IMR-90 (cell line): ENCODE measurements at places on chromosomes 16 and 17. TPM values are rescaled to one million over a fixed set of nuclear protein-coding genes. Genes with fewer than 3 reads are reported as not detected.

- peak; percentile 86 for DNase-seq
- H3K4me1 ChIP-seq = peaks cover 28% of the 10 kb centered on the region
- H3K4me3 ChIP-seq = no peak overlapping the region
- H3K27me3 ChIP-seq = no peaks in the 10 kb centered on the region
These were observed 22.2 kb downstream of the SERPINF1 start for GRCh38 chr17:1783834-1784611.

DNA sequence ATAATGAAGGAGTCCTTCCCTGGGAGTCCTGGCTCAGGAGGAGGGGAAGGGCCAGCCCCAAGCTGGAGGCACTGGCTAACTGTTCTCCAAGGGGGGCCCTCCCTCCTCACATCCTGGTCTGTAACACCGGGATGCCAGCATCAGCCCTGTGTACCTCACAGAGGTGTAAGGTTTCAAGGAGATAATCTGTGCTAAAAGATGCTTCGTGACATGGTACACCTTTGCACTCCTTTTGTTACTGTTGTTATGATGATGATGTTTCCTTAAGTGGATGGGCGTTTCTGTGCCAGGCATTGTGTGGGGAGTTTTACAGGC is 236.7 kb upstream of the TNRC6C start:
- no peak overlapping the region for H3K27ac ChIP-seq
- H3K4me1 ChIP-seq = no peaks in the 10 kb centered on the region
- no peaks in the 10 kb centered on the region for H3K36me3 ChIP-seq
- H3K4me3 ChIP-seq = no peak overlapping the region
- DNase-seq = no peak
- peaks cover 17% of the 10 kb centered on the region for H3K27me3 ChIP-seq

DNA sequence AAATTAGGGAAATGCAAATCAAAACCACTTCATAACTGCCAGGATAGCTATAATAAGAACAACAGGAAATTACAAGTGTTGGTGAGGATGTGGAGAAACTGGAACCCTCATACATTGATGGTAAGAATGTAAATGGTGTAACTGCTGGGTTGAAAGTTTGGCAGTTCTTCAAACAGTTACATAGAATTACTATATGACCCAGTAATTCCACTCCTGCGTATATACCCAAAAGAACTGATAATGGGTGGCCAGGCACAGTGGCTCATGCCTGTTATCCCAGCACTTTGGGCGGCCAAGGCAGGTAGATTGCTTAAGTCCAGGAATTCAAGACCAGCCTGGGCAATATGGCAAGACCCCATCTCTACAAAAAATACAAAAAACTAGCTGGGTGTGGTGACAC is 4.5 kb upstream of the CMTM4 start:
- peaks cover 13% of the 10 kb centered on the region; the same call in 1 of the 2 replicates for H3K27me3 ChIP-seq
- H3K36me3 ChIP-seq = no peaks in the 10 kb centered on the region
- no peak overlapping the region for H3K27ac ChIP-seq
- H3K4me1 ChIP-seq = no peaks in the 10 kb centered on the region

GRCh38 chr17:7214300-7215135 is 5.1 kb downstream of the DLG4 start:
- peak overlapping the region; percentile 40 for H3K4me3 ChIP-seq
- no peaks in the 10 kb centered on the region for H3K27me3 ChIP-seq
- peaks cover 20% of the 10 kb centered on the region for H3K4me1 ChIP-seq
- DNase-seq = peak; percentile 95
- peak overlapping the region; percentile 6; the same call in 1 of the 2 replicates for H3K27ac ChIP-seq

SALL1 gene
- 4.8 and 5.2 TPM in 2 replicates for polyA plus RNA-seq
